ENCODE measurements at places on chromosomes 7 and 10. TPM values are rescaled to one million over a fixed set of nuclear protein-coding genes. Genes with fewer than 3 reads are reported as not detected.

DNA sequence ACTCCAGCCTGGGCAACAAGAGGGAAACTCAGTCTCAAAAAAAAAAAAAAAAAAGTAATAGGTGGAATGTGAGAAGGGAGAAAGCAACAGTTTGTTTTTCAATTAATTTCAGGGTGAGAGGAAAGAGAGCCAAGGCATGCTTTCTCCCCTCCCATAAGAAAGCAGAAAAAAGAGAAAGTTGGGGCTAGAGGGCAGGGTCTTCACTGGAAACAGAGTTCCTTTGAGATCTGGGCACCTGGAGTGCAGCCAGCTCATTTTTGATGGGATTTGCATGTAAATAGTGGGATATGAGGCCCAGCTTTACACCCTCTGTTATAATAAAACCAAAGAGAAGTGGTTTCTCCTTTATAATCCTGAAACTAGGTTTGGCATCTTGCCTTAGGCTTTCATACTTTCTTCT lies 13.8 kb upstream of the STOX1 start:
- H3K4me1 ChIP-seq, result no peaks in the 10 kb centered on the region
- H3K27me3 ChIP-seq, result no peaks in the 10 kb centered on the region
- no peaks in the 10 kb centered on the region for H3K36me3 ChIP-seq
- no peak for DNase-seq
- H3K4me3 ChIP-seq, result no peak overlapping the region

- no peak for DNase-seq
- H3K27ac ChIP-seq, result no peak overlapping the region
- H3K4me1 ChIP-seq, result peaks cover 44% of the 10 kb centered on the region
- H3K36me3 ChIP-seq, result no peaks in the 10 kb centered on the region
- H3K27me3 ChIP-seq, result no peaks in the 10 kb centered on the region
Measured at GRCh38 chr7:25391295-25391861, 163.1 kb upstream of the NPVF start.

Gene GIMAP2
- total RNA-seq, result 5.9 TPM

- H3K4me3 ChIP-seq, result no peak overlapping the region
- H3K4me1 ChIP-seq, result no peaks in the 10 kb centered on the region
- H3K36me3 ChIP-seq, result no peaks in the 10 kb centered on the region
- no peaks in the 10 kb centered on the region for H3K27me3 ChIP-seq
Measured at GRCh38 chr10:111934931-111935330, 248.6 kb downstream of the GPAM start.

DNA sequence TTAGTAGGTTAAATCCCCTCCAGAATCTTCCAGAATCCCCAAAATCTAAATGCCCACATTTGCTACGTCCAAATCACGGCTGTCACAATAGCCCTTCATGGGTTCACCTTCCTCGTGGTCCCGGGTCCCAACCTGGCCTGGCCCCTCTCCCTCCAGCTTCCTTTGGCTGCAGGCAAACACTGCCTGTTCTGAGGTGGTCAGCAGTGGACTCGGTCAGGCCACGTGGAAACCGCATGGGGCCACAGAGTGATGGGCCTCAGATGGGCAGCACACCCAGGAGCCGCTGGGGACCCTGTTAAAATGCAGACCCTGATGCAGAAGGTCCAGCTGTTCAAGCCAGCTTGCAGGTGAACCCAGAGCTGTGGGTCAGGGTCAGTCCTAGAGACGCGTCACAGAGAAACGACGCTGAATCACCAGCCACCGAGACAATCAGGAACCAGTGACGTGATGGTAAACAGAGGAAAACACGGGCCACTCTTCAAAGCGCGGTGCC lies 588.6 kb downstream of the DNAJB6 start:
- no peak for DNase-seq
- H3K4me3 ChIP-seq, result no peak overlapping the region
- no peaks in the 10 kb centered on the region for H3K36me3 ChIP-seq
- no peaks in the 10 kb centered on the region for H3K4me1 ChIP-seq
- no peaks in the 10 kb centered on the region for H3K27me3 ChIP-seq

DNA sequence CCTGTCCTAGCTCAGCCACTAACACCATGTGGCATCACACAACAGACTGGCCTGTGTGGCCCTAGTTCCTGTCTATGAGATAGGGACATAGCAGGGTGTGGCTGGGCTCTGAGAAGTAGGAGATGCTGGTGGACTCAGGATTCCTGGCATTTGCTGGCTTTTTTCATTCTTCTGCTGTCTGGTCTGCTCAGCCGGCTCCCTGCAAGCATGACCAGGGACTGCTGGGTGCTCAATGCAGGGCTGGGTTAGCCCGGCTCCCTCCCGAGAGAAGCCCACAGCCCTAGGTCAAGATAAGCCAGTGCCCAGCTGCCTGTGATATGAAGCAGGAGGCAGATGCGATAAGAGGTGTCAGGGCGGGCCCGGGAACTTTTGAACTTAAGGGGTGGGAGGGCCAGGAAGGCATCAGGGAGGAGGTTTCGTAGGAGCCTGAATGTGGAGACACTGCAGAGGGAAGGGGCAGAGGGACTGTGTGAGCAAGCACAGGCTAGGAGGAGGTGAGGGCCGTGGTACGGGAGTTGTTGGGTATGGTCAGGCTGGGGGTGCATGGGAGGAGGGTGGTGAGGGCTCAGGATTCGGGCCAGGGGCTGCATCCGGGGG lies 3.5 kb downstream of the AQP1 start:
- peak overlapping the region; percentile 89 for H3K27ac ChIP-seq
- no peaks in the 10 kb centered on the region for H3K27me3 ChIP-seq
- H3K4me1 ChIP-seq, result peaks cover 60% of the 10 kb centered on the region
- H3K36me3 ChIP-seq, result no peaks in the 10 kb centered on the region
- no peak for DNase-seq

Gene CDH23
- total RNA-seq, result 10.8 TPM

DNA sequence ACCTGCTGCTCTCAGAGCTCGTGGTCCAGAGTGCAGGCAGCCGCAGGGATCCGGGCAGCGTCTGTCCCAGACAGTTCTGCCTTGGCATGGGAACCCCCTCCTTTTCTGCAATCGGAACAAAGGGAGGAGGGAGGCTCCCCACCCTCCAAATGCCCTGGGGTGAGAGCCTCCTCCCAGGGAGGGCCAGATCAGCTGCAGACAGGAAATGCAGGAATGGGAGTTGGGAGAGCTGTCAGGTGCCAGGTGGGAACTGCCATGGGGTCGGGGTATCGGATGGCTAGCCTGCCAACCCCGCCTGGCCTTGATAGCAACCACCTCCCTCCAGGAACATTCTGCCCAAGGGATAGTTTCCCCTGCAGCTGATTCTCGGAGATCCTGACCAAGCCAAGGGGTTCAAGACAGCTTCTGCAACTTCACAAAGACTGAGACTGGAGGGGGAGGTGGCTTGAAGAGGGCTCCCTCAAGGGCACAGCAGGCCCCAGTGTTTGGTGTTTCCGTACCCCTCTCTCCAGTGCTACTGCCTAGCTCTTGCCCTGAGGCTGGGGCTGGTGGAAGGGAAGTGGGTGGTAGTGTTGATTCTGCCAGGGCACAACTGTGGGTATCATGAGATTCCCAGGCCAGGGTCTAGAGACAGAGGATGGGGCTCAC lies at the start of gene CALML5:
CALML5 (minus strand) TSS at position 78 of the 648 bp plus-strand sequence. CDS start 132 bp downstream, outside the sequence.
- H3K4me3 ChIP-seq, result no peak within 1 kb of the TSS
- H3K4me1 ChIP-seq, result no peaks in the 10 kb centered on the region
- no peak for DNase-seq
- H3K27me3 ChIP-seq, result no peaks in the 10 kb centered on the region
- H3K27ac ChIP-seq, result no peak within 1 kb of the TSS

DNA sequence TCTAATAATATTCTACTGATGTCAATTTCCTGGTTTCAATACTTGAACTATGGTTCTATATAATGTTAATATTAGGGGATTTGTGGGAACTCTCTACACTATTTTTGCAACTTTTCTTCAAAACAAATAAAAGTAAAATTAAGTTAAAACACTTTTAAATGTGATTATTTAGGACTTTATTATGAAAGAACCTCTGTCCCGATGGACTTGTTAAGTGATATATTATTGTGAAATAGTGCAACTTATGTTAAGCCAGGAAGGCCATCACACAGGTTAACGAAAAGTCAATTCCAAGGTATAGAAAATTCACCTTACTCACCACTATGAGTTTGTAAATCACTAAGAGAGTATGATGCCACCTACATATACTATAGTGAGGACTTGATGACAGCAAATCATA lies 79.2 kb downstream of the IMMP2L start:
- H3K27me3 ChIP-seq, result no peaks in the 10 kb centered on the region
- H3K4me3 ChIP-seq, result no peak overlapping the region
- no peaks in the 10 kb centered on the region for H3K4me1 ChIP-seq
- no peaks in the 10 kb centered on the region for H3K36me3 ChIP-seq
- DNase-seq, result no peak

Gene UROS
- total RNA-seq, result 25.5 TPM

- no peak for DNase-seq
- H3K36me3 ChIP-seq, result peaks cover 46% of the 10 kb centered on the region
- no peaks in the 10 kb centered on the region for H3K27me3 ChIP-seq
- no peak overlapping the region for H3K27ac ChIP-seq
- no peak overlapping the region for H3K4me3 ChIP-seq
Measured at GRCh38 chr10:99880080-99880835, 97.8 kb downstream of the ABCC2 start.

DNA sequence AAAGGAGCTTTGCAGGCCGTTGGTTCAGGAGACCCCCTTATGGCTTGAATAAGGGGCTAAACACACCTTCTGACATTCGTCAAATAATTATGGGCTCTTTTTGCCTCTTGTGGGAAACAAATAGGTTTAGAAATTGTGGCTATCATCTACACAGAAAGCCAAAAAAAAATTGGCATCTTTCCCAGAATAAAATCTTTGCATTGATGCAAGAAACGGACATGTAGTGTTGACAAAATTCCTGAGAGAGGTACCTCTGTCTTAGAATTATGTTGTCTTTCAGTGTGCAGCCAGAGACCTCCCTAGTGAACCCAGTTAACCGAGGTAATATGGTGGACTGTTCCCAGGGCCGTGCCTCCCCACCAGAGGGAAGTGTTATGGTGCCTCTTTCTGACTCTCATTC lies 283.9 kb downstream of the SDHAF3 start:
- no peaks in the 10 kb centered on the region for H3K27me3 ChIP-seq
- H3K27ac ChIP-seq, result no peak overlapping the region
- H3K36me3 ChIP-seq, result no peaks in the 10 kb centered on the region
- DNase-seq, result no peak

- no peaks in the 10 kb centered on the region for H3K36me3 ChIP-seq
- DNase-seq, result no peak
- peaks cover 25% of the 10 kb centered on the region for H3K4me1 ChIP-seq
Measured at GRCh38 chr10:3857318-3857717, 72.3 kb upstream of the KLF6 start.

GRCh38 chr7:29330136-29330535 lies 135.6 kb downstream of the CHN2 start:
- H3K27ac ChIP-seq, result no peak overlapping the region
- H3K4me3 ChIP-seq, result no peak overlapping the region
- no peaks in the 10 kb centered on the region for H3K36me3 ChIP-seq
- no peaks in the 10 kb centered on the region for H3K27me3 ChIP-seq

Data from thoracic aorta (tissue), 2 donors.